ENCODE measurements at places on chromosomes 12 and 14.

DNA sequence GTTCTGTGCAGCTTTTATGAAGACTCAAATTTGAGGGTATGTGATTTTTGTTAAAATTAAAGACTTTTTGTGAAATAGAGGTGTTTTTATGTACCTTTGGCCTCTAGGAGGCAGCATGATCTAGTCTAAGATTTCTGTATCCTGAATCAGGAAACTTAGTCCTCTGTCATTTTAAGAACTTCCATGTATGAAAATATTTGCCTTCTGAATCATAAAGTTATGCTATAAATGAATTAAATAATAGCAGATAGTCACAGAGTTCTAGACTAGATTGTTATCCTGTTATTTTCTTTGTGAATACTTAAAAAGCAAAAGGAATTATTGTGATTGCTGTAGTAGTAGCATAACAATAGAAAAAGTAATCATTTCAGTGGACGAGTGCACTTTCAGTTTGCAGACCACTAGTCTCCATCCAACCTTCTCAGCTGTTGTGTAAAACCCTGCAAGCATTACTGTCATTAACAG lies 56.3 kb downstream of the FGD4 start:
- DNase-seq = peak; percentile 88

DNA sequence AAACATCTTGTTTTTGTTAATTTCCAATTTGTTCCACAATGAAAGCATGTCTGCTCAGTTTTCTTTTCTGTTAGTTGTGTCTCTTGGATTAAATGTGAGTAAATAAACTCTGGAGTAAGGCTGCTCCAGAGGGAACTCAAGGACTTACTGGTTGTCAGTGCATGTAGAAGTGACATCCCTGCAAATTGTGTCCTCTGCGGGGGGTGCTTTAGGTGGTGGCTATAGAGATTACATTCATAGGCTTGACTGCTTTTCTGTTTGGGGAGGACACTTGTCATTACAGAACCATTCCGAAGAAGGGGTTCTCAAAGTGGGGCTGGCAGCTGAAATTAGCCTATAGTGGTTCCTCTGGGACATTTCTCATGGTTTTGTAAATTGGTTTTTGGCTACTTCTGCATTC lies 8.8 kb downstream of the TMTC2 start:
- no peak for DNase-seq

GRCh38 chr12:4114986-4115385 lies 158.6 kb upstream of the CCND2 start:
- DNase-seq = no peak

GRCh38 chr14:73140811-73141323 lies 4.6 kb downstream of the PSEN1 start:
- no peak for DNase-seq

DNA sequence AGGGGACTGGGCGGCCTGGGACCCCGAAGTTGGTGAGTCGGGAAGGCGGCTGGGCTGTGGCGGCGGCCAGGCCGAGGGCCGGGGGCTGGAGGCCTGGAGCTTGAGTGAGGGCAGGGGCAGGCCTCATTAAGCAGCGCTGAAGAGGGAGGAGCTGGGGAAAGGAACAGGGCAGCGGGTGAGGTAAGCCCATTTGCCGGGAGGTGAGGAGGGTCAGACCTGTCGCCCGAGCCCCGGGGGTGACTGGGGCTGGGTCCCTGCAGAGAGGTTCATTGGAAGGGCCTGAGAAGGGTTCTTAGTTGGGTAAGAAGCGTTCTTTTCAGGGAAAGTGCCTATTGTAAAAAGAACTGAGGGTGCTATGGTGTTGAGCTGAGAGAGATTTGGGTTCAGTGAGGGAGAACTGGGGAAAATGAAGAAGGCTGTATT lies 441 bp downstream of the RAB5B start:
- DNase-seq = peak; percentile 46

- DNase-seq = peak; percentile 29
These were observed 93.3 kb downstream of the DAAM1 start for GRCh38 chr14:59281609-59282377.

- DNase-seq = no peak
These were observed 12.7 kb downstream of the C14orf132 start for GRCh38 chr14:96051642-96052540.

DNA sequence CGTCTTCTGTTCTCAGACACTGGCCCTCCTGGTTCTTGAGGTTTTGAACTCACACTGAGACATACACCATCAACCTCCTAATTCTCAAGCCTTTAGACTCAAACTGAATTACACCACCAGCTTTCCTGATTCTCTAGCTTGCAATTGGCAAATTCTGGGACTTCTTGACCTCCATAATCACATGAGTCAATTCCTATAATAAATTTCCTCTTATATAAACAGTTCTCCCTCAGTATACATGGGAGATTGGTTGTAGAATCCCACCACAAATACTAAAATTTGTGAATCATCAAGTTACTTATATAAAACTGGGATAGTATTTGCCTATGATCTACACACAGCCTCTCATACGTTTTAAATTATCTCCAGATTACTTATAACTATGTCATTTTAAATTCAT lies 162.2 kb downstream of the DIO2 start:
- DNase-seq = peak; percentile 9

DNA sequence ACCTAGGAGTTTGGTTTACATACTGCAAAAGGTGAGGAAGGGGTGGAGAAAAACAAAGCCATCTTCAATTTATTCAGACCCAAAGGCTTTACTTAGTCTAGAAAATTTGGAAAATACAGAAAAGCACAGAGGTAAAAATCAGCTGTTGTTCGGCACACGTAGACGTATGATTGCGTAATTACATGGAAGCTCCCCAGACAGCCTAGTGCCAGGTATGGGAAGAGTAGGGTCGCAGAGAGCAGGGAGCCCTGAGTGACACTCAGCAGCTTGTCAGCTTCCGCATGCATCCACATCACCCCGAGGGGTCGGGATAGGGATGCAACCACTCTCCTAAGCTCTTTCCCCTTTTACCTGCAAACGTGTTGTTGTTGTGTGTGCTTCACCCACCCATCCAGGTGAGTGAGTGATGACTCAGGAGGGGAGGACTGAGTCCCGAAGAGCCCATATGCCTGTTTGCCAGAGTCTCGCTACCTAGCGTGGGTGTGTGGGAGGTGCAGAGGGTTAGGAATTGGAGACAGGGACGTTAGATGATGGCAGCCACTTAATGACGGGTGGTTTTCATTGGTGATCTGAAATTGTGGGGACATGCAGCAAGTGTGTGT lies 20.1 kb downstream of the PIWIL1 start:
- DNase-seq = no peak

Data from astrocyte of the spinal cord (primary cell).